ENCODE measurements at places on chromosomes 6 and 20.
A peak's percentile ranks its signal among the peaks of the same experiment; 100 is the strongest.

- peak; percentile 60 for DNase-seq
Measured at GRCh38 chr20:8305449-8305978, 173.4 kb downstream of the PLCB1 start.

DNA sequence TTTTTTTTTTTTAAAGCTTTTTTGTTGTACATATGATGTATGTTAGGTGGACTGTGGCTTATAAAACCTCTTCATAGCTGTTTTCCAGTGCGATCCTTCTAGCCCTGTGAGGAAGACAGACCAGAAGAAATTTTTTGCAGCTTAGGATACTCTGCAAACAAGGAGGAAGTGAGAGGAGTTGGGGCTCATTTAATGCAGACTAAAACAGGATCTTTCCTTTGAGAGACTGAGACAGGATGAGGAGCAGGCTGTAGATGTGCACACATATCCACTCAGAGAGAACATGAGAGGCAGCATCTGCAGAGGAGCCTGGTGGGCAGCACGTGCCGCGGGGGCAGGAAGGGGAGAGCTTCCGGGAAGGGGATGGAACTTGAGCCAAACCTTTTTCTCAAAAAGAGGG, 45.7 kb downstream of the PPARD start:
- DNase-seq, result no peak

GRCh38 chr6:156760377-156760776, 16.8 kb upstream of the ARID1B start:
- DNase-seq, result no peak

DNA sequence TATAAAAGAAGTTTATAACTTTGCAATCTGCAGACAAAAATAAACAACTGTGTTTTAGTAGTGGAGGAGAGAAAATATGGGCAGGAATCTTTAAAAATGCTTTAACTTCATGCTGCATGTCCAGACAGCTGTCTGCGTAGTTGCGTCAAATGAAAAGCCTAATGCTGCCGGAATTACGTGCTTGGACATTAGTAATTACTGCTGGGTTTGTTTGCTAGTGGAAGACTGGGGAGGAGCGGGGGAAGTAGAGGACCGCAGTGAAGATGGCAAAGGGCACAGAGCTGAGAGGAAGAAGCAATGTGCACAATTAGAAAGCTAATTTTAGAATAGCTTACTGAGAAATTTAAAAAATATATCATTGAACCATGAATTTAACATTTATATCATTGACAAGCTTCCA, 2.4 kb downstream of the SNAP25 start:
- no peak for DNase-seq

DNA sequence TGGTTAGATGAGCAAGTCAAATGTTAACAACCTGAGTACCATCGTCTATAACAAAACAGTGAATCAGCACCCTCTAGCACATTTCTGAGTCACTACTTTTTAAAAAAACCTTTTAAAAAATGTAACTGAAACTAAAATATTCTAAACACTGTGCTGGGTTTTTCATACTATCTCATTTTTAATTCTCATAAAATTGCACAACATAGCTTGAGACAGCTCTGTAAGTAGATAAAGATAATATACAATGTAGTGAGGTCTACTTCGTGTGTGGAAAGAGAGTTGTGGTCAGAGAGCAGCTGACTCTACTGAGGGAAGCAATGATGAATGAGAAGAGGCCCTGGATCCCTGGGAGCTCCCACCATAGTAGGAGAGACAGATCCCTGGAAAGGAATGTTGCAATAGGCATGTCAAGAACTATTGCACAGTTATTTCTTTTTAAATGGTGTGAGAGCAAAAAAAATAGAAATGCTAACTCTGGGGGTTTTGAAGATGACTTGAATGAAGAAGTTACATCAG, 13.6 kb upstream of the CALHM6 start:
- no peak for DNase-seq

Data from activated CD4-positive, alpha-beta T cell treated with anti-CD3 and anti-CD28 coated beads, Interleukin-2, amount 50 U/mL, for 48 hours (primary cell).